ENCODE measurements at places on chromosomes 16 and 17.

DNA sequence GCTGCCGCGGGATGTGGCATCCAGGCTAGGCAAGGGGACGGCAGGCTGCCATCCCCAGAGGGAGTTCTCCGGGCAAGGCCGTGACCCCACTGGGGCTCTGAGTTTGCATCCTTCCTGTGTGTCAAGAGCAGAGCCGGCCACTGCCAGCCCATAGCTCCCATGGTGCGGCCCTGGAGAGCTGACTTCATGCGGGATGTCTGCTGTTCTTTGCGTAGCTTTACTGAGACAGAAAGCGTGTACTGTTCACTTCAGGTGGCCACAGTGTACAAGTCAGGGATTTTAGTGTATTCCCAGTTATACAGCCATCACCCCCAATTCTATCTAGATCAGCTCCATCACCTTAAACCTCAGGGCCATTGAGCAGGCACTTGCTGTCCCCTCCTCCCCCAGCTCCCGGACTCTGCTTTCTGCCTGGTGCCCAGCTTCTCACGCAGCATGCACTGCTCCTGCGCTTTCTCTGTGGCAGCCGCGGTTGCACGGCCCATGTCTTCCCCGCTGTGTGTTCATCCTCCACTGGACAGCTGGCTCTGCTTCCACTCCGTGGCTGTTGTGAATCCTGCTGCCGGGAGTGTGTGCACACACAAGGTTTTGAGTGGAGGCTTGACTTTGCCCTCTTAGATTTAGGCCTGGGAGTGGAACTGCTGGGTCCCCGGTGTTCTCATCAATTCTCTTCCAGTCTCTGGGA lies 71.2 kb downstream of the KLHDC4 start:
- DNase-seq, result no peak

GRCh38 chr17:183021-183420 lies 1.6 kb upstream of the DOC2B start:
- no peak for DNase-seq

- no peak for DNase-seq
These were observed 13.3 kb downstream of the THRA start for GRCh38 chr17:40075942-40076498.

DNA sequence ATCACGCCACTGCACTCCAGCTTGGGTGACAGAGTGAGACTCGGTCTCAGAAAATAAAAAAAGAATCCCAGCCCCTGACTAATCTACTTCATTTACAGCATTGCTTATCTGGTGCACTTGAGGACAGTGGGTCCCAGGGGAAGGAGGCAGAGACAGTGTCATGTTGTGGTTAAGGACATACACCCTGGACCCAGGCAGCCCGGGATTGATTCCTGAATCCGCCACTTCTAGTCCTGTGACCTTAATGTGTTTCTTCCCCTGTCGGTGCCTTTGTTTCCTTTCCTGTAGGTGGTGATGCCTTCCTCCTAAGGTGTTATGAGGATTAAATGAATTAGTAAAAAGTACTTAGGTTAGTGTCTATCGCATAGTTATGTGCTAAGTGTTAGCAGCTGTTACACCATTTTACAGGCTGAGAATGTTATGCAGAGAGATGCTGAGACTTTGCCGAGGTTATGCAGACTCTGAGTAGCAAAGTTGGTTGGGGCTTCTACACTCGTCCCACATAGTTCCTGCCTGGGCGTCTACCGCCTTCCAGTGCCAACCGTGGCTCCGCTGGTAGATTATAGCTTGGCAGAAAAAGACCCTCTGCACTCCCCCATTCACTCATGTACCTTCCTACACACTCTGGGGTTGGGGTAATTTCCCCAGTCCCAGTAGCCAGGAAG lies 74.8 kb downstream of the RAB11FIP4 start:
- no peak for DNase-seq

- no peak for DNase-seq
These were observed 135.5 kb downstream of the MGAT5B start for GRCh38 chr17:77003699-77004098.

Data from epithelial cell of proximal tubule (primary cell).